ENCODE measurements at places on chromosomes 12 and 14. TPM values are rescaled to one million over a fixed set of nuclear protein-coding genes. Genes with fewer than 3 reads are reported as not detected.

The KRT75 gene
- total RNA-seq = not detected

The DEGS2 gene
- total RNA-seq = 0.61 TPM

- DNase-seq = no peak
Observed at GRCh38 chr12:39989501-39989900, 116.4 kb downstream of the SLC2A13 start.

- peak; percentile 46 for DNase-seq
Observed at GRCh38 chr14:76993752-76994151, 34.8 kb downstream of the IRF2BPL start.
